ENCODE measurements at places on chromosomes 5 and 9. TPM values are rescaled to one million over a fixed set of nuclear protein-coding genes. Genes with fewer than 3 reads are reported as not detected.

PRR7 gene
- total RNA-seq: 8.2 TPM

GOLM1 gene
- total RNA-seq: 2.0 TPM

WNT8A gene
- total RNA-seq: not detected

FREM1 gene
- 0.45 TPM for total RNA-seq

NSA2 gene
- 75.9 TPM for total RNA-seq

RANBP17 gene
- not detected for total RNA-seq

DMRT2 gene
- total RNA-seq: not detected

CSF1R gene
- total RNA-seq: 0.87 TPM

C9orf85 gene
- total RNA-seq: 7.1 TPM

IFNK gene
- total RNA-seq: not detected

MRPS2 gene
- total RNA-seq: 48.6 TPM

GRCh38 chr5:142242272-142242671, 82.5 kb downstream of the SPRY4 start:
- no peak for ATAC-seq

- ATAC-seq: no peak
These were observed 7.4 kb upstream of the CDK5RAP2 start for GRCh38 chr9:120587328-120587727.

DNA sequence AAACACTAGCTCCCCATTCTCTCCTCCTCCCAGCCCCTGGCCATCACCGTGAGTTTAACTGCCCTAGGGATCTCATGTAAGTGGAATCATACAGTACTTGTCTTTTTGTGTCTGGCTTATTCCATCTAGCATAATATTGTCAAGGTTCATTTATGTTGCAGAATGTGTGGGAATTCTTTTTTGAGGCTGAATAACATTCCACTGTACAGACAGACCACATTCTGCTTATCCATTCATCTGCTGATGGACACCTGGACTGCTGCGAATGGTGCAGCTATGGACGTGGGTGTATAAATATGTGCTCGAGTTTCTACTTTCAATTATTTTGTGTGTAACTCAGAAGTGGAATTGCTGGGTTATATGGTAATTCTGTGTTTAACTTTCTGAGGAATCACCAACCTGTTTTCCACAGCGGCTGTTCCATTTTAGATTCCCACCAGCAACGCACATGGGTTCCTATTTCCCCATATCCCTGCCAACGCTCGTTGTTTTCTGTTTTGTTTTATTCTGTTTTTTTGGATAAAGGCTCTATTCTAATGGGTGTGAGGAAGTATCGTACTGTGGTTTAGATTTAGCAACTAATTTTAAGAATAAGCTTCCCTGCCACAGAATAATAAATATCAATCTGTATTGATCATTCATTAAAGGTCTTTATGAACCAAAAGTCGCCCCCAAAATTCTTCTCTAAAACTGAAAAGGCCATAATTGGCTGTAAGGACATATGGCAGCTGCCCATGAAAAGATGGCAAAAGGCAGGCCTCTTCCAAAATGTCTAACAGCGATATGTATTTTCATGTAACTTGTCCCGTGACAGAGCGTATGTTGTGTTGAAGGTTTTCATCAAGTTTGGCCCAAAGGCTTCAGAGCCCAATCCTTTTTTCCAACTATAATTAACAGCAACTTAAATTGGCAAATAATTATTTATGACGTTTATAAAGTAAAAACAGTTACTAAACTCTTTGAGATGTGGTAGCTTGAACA, 70.3 kb downstream of the DAP start:
- ATAC-seq: no peak

- ATAC-seq: no peak
These were observed 61.6 kb upstream of the RPS23 start for GRCh38 chr5:82339792-82340191.

- peak; percentile 38 for ATAC-seq
These were observed 44.3 kb downstream of the UBE2QL1 start for GRCh38 chr5:6492934-6493333.

DNA sequence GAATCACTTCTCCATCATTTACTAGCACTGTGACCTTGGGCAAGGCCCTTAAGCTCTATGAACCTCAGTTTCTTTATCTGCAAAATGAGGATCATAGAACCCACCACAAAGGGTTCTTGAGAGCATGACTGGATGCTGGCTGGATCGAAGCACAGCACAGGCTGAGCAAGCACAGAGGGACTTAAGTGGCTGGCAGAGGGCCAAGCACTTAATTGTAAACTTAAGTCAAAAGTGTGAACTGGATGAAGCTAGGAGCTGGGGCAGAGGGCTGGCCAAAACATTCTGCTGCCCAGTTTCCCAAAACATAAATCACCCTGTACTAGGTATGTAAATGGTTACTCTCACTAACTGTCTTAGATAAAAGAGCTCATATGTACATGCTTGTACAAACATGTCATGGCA, 112.3 kb upstream of the WWC1 start:
- peak; percentile 70 for ATAC-seq

DNA sequence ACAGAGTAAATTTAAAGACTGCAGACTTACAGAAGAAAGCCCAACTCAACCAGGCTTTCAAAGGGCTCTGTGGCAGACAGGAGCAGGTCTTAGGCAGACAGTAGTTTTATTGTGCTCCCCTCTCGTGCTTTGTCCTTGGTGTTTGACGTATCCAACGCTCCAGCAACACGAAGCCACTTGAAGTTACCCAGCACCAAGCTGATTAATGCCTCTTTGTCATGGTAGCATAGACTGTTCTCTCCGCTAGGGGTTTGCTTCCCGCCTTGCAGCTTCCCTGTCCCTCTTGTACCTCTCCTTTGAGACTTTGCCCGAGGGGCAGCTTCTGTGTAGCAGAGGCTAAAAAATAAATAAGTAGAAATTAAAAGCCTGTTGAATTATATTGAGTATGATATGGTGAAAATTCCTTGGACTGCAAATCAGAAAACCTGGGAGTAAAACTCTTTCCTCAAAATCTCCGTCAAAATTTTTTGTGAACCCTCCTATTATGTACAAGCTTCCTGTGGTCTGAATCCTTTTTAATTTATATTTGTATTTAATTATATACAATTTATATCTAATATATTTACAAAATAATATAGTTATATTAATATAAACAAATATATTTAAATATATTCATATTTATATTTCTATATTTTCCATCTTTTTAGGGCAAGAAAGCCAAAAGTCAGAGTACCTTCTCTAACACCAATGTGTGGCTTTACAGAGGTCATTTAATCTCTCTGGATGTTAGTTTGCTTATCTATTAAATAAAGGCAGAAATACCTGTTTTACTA, 405.4 kb downstream of the DMAC1 start:
- no peak for ATAC-seq

GRCh38 chr9:14345354-14346230, 31.7 kb upstream of the NFIB start:
- no peak for ATAC-seq

- no peak for ATAC-seq
These were observed 119.9 kb downstream of the SPATA31D1 start for GRCh38 chr9:82108474-82108873.

DNA sequence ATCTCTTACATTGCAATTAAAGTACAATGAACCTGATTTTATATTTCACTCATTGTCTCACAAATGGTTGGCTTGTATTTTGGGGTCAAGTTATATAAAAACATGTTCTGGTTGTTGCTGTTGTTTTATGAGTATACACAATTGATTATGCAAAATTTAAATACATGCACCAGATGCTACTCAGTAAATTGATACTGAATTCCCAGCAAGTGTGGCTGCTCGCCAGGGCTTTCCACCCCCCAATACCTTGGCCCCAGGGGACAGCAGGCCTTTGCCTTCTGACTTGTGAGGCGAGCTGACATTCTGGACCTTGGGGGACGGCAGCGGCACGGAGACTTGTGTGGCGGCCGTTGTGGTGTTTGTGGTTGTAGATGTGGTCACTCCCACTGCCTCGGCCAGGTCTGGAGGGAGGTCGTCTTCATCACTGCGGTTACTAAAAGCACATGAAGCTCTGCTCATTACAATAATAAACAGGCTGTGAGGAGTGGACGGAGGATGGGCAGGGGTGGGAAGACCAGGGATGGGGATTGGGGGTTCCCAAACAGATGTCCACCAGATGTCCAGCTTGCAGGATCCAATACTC, 27.0 kb upstream of the FRRS1L start:
- ATAC-seq: no peak

DNA sequence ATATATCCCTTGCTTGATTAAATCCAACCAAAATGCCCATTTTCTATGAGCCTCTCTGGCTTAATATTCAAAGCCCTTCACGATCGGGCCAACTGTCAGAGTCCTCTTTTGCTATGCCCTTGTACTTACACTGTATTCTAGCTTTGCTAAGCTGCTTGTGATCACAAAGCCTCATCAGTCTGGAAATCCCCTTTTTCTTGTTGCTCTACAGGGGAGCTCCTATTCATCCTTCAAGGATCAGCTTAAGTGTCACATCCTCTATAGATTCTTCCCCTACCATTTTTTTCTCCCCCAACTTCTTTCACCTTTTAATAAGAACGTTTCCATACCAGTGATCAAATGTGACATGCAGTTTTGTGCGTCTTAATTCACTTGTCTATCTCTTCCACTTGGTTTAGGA, 450.4 kb upstream of the CHD1 start:
- no peak for ATAC-seq

- no peak for ATAC-seq
These were observed 1.1 kb upstream of the SSBP2 start for GRCh38 chr5:81751836-81752643.

GRCh38 chr5:127919006-127919796, 164.4 kb upstream of the SLC12A2 start:
- no peak for ATAC-seq

- ATAC-seq: no peak
These were observed 804.8 kb upstream of the ZNF608 start for GRCh38 chr5:125551246-125551645.

GRCh38 chr9:130143279-130143893, 28.8 kb upstream of the NCS1 start:
- ATAC-seq: no peak

GRCh38 chr9:38337706-38338264, 54.7 kb upstream of the ALDH1B1 start:
- no peak for ATAC-seq

GRCh38 chr5:82351754-82352145, 73.6 kb upstream of the RPS23 start:
- peak; percentile 54 for ATAC-seq

- ATAC-seq: no peak
These were observed 463.8 kb downstream of the BNC2 start for GRCh38 chr9:16406526-16407225.
